MCF 10A (cell line): ENCODE measurements at places on chromosomes 13 and 19.

GRCh38 chr19:55176076-55176475 lies 4.0 kb downstream of the SYT5 start:
- peaks cover 12% of the 10 kb centered on the region for H3K36me3 ChIP-seq
- H3K27me3 ChIP-seq, result peaks cover 16% of the 10 kb centered on the region

GRCh38 chr19:1110809-1111640 lies 7.2 kb downstream of the GPX4 start:
- DNase-seq, result no peak
- peaks cover 86% of the 10 kb centered on the region for H3K36me3 ChIP-seq
- H3K27me3 ChIP-seq, result no peaks in the 10 kb centered on the region
- no peak overlapping the region for H3K4me3 ChIP-seq

DNA sequence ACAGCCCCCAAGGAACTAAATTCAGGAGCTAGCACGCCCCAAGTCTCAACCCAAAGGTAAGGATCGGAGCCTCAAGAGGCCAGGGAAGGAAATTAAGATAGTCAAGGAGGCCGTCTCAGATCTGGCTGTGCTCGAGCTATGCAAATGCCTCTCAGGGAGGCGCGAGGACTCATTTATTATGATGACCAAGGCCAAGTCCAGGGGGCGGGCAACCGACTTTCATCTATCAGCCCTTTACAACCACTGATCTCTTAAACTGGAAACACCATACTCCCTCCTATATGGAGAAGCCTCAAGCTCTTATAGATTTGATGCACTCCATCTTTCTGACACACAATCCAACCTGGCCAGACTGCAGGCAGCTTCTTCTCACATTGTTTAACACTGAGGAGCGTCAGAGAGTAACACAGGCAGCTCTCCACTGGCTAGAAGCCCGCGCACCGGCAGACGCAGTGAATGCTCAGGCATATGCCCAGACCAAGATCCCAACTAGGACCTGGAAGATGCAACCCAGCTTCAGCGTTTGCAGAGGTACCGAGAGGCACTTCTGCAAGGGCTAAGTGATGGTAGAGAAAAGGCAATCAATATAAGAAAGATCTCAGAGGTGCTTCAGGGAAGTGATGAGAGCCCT lies 9.6 kb upstream of the SLC15A1 start:
- peak overlapping the region; percentile 15 for H3K4me3 ChIP-seq
- no peaks in the 10 kb centered on the region for H3K27me3 ChIP-seq
- no peaks in the 10 kb centered on the region for H3K36me3 ChIP-seq
- peak overlapping the region; percentile 50 for H3K27ac ChIP-seq
- H3K4me1 ChIP-seq, result peaks cover 12% of the 10 kb centered on the region
- DNase-seq, result no peak

- no peaks in the 10 kb centered on the region for H3K27me3 ChIP-seq
- no peaks in the 10 kb centered on the region for H3K4me1 ChIP-seq
- H3K4me3 ChIP-seq, result no peak overlapping the region
- DNase-seq, result no peak
Observed at GRCh38 chr13:75830842-75831241, 194.7 kb downstream of the LMO7 start.

GRCh38 chr13:103102482-103102881 lies 36.3 kb upstream of the SLC10A2 start:
- H3K27me3 ChIP-seq, result no peaks in the 10 kb centered on the region
- H3K36me3 ChIP-seq, result no peaks in the 10 kb centered on the region
- DNase-seq, result no peak
- H3K27ac ChIP-seq, result no peak overlapping the region

- H3K27ac ChIP-seq, result no peak overlapping the region
- no peaks in the 10 kb centered on the region for H3K27me3 ChIP-seq
- no peak for DNase-seq
- H3K36me3 ChIP-seq, result no peaks in the 10 kb centered on the region
- H3K4me3 ChIP-seq, result no peak overlapping the region
- peaks cover 24% of the 10 kb centered on the region for H3K4me1 ChIP-seq
Observed at GRCh38 chr13:91649456-91649855, 251.0 kb downstream of the GPC5 start.

DNA sequence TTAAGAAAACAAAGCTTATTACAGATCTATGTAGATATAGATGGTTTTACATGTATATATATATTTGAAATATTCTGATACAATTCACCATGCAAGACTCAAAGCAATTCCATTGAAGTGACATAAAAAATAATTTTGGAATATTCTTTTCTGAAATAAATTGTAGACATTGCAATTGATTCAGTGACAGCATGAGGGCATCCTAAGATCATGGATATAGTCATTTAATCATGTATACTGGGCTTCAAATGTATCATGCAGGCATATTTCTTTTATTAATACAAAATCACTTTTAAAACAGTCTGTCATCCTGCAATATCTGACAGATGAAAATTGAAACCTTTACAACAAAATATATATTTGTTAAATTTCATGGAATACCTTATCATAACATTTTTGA lies 286.7 kb upstream of the SLITRK6 start:
- H3K27ac ChIP-seq, result no peak overlapping the region
- peak; percentile 14 for DNase-seq
- H3K4me1 ChIP-seq, result peaks cover 6% of the 10 kb centered on the region
- H3K36me3 ChIP-seq, result peaks cover 7% of the 10 kb centered on the region

DNA sequence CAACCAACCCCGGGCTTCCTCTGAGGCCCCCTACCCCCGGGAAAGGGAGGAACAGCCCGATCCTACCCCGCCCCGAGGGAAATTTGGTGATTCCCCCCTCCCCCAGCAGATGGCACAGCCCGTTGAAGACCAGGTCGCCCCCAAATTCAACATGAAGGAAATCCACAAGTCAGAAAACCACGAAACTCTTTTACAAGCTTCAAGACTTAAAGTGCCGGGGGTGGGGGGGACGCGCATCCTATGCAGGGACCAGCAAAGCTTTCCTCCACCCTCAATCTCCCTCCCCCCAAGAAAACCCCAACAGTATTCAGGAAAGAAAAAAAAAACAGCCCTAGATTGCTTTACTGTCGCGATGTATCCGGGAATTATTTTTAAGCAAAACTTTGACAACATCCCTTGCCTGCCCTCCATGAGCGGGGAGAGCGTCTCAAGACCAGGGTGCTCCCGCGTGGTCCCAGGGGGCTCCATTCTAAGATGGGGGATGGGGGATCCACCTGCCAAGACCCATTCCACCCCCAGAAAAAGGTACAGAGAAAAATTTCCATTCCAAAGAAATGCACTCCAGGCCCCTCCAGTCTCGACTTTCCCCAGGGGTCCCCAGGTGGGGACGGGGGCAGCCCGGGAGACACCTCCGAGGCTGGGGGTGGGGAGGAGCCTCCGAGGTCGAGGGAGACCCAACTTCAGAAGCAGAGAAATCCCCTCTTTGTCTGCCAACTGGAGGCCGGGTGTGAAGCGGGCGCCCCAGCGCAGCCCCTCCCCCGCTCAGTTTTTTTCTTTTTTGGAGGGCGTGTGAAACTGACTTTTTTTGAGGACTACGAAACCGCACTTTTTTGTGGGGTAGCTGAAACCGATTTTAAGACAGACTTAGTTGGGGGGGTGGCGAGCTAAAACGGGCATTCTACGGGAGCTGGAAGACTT lies 1.5 kb downstream of the TCF3 start:
- H3K4me3 ChIP-seq, result peak overlapping the region; percentile 75
- peak overlapping the region; percentile 46 for H3K27ac ChIP-seq
- no peaks in the 10 kb centered on the region for H3K4me1 ChIP-seq
- DNase-seq, result peak; percentile 22
- H3K27me3 ChIP-seq, result no peaks in the 10 kb centered on the region

DNA sequence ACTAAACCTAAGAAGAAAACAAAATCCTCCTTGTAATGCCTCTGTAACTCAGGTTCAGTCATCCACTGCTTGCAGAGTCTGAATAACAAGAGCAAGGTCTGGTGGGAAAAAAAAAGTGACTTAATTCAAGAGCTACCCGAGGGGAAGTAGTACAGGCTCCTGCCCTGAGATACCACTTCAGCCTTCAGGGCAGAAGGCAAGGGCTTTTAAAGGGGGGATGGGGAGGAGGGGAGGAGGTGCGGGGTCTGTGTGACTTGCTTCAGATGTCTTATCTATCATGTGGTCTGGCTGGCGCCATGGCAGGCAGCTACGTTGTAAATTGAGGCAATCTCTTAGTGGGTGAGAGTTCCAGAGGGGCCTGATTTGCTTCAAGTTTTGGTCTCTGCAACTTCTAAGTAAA lies 66.7 kb downstream of the LRRC63 start:
- H3K4me3 ChIP-seq, result no peak overlapping the region
- no peaks in the 10 kb centered on the region for H3K4me1 ChIP-seq
- H3K27me3 ChIP-seq, result peaks cover 24% of the 10 kb centered on the region
- peaks cover 3% of the 10 kb centered on the region for H3K36me3 ChIP-seq

DNA sequence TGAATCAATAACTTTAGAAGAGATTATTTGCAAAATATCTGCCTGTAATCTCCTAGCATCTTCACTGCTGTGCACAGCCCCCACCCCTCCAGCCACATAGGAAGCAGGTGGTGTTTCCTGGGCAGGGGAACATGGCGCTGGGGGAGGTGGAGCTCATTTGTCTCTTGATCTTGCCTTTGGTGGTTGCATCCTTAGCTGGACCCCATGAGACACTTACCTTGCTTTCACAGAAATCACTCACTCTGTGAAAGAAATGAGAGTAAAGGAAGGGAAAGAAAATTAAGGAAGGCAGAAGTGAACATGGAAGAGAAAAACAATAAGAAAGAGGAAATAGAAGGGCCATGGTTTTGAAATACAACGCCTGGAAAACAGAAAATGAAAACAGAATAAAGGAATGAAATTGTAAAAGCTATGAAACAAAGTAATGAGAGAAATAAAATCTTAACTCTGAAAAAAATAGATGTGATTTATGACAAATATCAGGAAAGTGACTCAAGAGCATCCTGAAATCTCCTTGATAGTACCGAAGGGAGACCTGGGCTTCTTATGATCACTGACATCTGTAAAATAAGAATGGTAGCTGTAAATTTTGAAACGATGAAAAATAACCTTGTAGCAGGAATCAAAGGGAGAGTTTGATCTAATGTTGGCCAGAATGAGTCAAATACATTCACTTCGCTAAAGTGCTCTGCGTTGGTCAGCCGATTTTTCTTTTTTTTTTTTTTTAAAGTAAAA lies 17.2 kb upstream of the RNASEH2B start:
- H3K4me1 ChIP-seq, result no peaks in the 10 kb centered on the region
- no peaks in the 10 kb centered on the region for H3K36me3 ChIP-seq
- H3K4me3 ChIP-seq, result no peak overlapping the region
- H3K27me3 ChIP-seq, result no peaks in the 10 kb centered on the region
- no peak for DNase-seq

GRCh38 chr19:46786236-46787039 lies 2.0 kb downstream of the SLC1A5 start:
- H3K4me1 ChIP-seq, result peaks cover 37% of the 10 kb centered on the region
- H3K27me3 ChIP-seq, result no peaks in the 10 kb centered on the region
- H3K36me3 ChIP-seq, result peaks cover 50% of the 10 kb centered on the region
- DNase-seq, result peak; percentile 92

- H3K36me3 ChIP-seq, result peaks cover 19% of the 10 kb centered on the region
- peak; percentile 11 for DNase-seq
- peak overlapping the region; percentile 94 for H3K27ac ChIP-seq
- peaks cover 38% of the 10 kb centered on the region for H3K4me1 ChIP-seq
Observed at GRCh38 chr13:48400090-48400694, 12.7 kb downstream of the LPAR6 start.

DNA sequence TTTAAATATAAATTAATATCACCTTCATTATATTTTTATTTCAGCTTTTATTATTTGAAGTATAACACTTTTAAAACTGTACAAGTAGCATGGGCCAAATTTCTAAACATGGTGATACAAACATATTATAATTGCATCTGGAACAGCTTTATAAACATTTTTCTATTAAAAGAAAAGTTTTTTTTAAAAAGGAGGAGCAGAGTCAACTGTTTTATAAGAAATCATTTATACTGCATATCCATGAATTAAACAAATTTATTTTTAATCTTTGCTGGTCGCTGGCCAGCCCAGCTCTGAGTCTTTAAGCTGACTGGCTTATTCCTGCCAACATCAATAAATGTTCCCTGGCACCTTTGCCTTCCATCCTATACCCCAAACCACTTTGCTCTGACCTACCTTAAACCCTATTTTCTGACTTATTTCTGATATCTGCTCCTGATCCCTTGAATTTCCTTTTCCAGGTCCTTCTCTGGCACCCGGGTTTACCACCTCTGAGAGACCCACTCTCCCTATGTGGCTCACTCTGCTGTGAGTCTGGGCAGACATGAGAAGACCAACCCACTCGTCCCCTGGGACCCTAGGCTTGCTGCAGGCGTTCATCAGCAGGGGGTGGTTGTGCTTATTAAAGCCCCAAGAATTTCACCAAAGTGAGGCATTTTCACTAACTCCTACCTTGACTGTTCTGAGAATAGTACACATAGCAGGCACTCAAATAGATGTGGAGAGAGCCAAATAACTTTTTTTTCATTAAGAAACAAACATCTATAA lies 220.3 kb downstream of the KLF12 start:
- no peak overlapping the region for H3K4me3 ChIP-seq
- peaks cover 18% of the 10 kb centered on the region for H3K4me1 ChIP-seq
- no peak for DNase-seq
- H3K27ac ChIP-seq, result no peak overlapping the region
- H3K36me3 ChIP-seq, result no peaks in the 10 kb centered on the region

DNA sequence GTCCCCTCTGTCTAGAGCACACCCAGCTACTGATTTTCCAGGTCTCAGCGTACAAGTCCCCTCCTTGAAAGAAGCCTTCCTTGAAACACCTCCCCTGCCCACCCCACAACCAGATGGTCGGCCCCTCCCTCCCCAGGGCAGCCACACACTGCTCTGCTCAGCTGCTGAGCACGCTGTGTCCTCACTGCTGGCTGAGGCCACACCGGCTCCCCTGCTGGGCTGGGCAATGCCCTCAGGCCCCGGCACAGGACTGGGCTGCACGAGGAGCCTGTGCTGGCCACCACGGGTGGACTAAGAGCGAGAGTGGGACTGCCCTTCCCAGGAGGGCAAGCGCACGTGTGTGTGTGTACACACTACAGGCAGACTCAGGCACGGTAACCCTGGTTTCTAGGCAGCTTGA lies 11.8 kb upstream of the RSPH6A start:
- peaks cover 75% of the 10 kb centered on the region for H3K36me3 ChIP-seq
- no peaks in the 10 kb centered on the region for H3K27me3 ChIP-seq
- no peak for DNase-seq
- H3K27ac ChIP-seq, result no peak overlapping the region
- H3K4me1 ChIP-seq, result peaks cover 15% of the 10 kb centered on the region
- H3K4me3 ChIP-seq, result no peak overlapping the region

GRCh38 chr19:51258165-51259160 lies 7.6 kb downstream of the SIGLECL1 start:
- DNase-seq, result no peak
- H3K4me1 ChIP-seq, result no peaks in the 10 kb centered on the region
- no peaks in the 10 kb centered on the region for H3K36me3 ChIP-seq
- H3K4me3 ChIP-seq, result no peak overlapping the region
- no peaks in the 10 kb centered on the region for H3K27me3 ChIP-seq
- H3K27ac ChIP-seq, result no peak overlapping the region

- H3K4me1 ChIP-seq, result no peaks in the 10 kb centered on the region
- H3K27ac ChIP-seq, result no peak overlapping the region
- no peak for DNase-seq
- no peak overlapping the region for H3K4me3 ChIP-seq
Observed at GRCh38 chr13:101714195-101714594, 261.7 kb downstream of the ITGBL1 start.
